ENCODE measurements at places on chromosomes 6 and 20. TPM values are rescaled to one million over a fixed set of nuclear protein-coding genes. Genes with fewer than 3 reads are reported as not detected.

Gene PSMG4
- 16.7 TPM for polyA plus RNA-seq

Gene FRK
- polyA plus RNA-seq = 1.00 TPM

Gene RIPOR2
- 0.59 TPM for polyA plus RNA-seq

Gene PMEPA1
- polyA plus RNA-seq = 17.3 TPM

Gene CD83
- polyA plus RNA-seq = 1.8 TPM

Gene PRKN
- polyA plus RNA-seq = 9.6 TPM

Gene TNF
- 0.23 TPM for polyA plus RNA-seq

Gene SAYSD1
- 12.6 TPM for polyA plus RNA-seq

Gene PCSK2
- 1.1 TPM for polyA plus RNA-seq

Gene STX11
- polyA plus RNA-seq = 4.9 TPM

Gene BPIFB2
- polyA plus RNA-seq = not detected

Gene HUS1B
- not detected for polyA plus RNA-seq

Gene SIM1
- polyA plus RNA-seq = not detected

Gene MATN4
- polyA plus RNA-seq = 0.05 TPM

Gene TTK
- polyA plus RNA-seq = 0.05 TPM

Gene SLC52A3
- 1.6 TPM for polyA plus RNA-seq

DNA sequence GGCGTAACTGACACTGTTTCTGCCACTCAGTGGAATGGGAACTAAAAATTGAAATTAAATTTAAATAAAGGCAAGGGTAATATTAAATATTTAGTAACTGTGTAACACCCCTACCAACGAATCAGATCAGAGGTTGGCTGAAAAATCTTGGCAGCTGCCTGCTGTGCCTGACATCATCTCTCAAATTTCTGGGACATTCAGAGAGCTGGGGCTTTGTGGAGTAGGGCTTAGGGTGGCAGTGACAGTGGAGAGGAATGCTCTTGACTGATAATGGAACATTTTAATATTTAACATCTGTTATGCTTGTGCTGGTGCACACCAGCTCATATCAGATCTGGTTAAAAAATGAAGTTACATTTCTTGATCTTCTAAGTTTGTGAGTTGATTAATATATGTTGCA lies 62.2 kb downstream of the RFPL4B start:
- no peak for DNase-seq

GRCh38 chr6:31476515-31477139 lies 21.3 kb upstream of the MICB start:
- no peak for DNase-seq

GRCh38 chr20:35600993-35601973 lies 14.3 kb upstream of the SPAG4 start:
- peak; percentile 89 for DNase-seq

GRCh38 chr6:31110825-31111582 lies 1.4 kb downstream of the C6orf15 start:
- no peak for DNase-seq

GRCh38 chr6:24194978-24195700 lies 69.1 kb downstream of the NRSN1 start:
- DNase-seq = no peak

DNA sequence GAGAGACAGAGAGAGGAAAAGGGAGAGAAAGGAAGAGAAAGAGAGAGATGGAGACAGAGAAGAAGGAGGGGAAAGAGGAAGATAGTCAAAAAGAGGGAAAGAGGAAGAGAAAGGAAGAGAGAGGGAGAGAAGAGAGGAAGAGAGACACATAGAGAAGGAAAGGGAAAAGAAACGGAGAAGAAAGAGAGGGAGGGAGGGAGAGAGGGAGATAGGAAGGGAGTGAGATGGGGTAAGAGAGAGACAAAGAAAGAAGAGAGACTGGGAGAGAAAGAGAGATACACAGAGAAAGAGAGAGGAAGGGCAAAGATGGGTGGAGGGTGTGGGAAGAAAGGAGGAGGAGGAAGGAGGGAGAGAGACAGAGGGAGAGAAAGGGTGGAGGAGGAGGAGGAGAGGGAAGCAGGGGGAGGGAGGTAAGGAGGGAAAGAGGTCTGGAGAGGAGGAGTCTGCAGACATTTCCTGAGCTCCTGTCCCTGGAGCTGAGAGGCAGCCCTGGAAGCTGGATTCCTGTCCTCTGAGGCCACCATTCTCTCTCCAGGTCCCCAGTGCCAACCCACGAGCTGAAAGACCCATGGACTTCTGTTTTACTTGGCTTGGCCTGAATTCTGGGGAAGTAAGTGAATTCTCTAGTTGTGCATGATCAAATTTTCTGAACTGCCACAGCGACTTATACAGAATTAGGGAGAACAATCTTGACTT lies 9.9 kb downstream of the FOXF2 start:
- DNase-seq = no peak

DNA sequence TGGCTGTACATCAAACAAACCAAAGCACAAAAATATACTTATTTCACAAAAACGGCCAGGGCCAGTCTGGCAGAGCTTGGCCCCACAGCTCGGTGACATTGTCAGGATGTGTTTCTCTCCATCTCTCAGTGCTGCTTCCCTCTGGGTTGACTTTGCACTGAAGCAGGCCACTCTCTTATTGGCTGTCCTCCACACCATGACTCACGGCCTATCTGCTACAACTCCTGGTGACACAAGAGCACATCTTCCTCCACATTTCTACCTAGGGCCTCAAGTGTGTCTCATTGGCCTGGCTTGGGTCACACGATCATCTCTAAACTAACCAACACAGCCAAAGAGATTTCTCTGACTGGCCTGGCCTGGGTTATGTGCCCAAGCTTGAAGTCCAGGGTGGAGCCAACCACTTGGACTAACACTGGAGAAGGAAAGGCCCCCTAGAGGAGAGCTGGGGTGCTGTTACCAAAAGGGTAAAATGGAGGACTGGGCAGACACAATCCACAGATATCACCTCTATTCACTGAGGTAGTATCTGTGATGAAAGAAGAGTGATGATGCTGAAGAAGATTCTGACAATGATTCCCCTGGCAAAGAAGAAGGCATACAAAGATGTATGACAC lies 159.8 kb upstream of the TSHZ2 start:
- no peak for DNase-seq

- DNase-seq = peak; percentile 46
Observed at GRCh38 chr6:83707829-83708545, 914 bp downstream of the SNAP91 start.

DNA sequence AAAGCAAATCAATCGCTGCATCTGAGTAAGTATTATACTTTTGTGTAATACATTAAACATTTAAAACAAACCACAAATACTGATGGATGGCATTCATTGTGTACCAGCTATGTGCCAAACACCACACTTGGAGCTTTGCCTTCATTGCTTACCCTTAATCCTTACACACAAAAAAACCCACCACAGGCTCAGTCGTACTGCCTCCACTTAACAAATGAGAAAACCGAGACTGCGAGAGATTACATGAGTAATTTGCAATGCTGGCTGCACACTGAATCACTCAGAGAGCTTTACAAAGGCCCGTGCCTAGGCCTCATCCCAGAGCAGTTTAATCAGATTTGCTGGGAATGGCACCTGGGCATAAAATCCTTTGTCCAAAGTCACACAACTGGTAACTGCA lies 130.5 kb downstream of the EDN1 start:
- DNase-seq = no peak

GRCh38 chr6:144423167-144423566 lies 138.0 kb downstream of the UTRN start:
- no peak for DNase-seq

GRCh38 chr6:2434116-2434515 lies 188.7 kb upstream of the GMDS start:
- no peak for DNase-seq

GRCh38 chr6:105994591-105995390 lies 91.3 kb upstream of the PRDM1 start:
- DNase-seq = peak; percentile 74

GRCh38 chr6:158531566-158531965 lies 28.3 kb upstream of the TMEM181 start:
- DNase-seq = no peak

DNA sequence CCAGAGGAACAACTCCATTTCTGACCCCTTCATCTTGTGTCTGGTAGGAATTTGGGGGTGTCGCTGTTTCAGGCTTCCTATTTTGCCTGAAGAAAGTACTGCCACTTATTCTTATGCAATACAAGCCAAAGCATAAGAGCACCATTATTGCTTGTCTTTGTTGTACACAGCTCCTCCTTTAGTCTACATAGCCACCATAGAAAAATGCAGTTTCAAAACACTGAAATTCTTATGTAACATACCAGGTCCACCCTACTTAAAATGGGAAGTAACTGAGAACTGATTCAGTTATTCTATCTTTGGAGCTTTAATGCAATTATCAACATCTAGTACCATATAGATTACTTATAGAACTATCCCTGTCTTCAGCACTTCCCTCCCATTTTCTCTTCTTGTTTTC lies 255.5 kb downstream of the ARHGAP18 start:
- no peak for DNase-seq

DNA sequence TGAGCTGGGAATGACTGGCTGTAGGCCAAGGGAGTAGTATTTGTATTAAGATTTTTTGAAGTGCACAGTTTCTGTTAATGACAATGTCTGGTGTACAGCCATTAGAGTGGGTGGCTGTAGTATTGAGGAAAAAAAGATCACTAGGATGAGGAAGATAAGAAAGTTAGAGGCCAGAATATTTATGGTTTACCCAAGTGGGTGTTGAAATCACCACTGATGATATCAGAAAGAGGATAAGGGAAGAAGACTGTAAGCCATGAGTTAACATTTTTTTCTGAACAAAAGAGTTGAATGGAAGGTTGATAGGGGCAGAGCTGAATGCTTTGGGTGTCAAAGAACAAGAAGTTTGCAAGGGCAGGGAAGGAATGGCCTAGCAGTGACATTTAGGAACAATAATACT lies 104.7 kb downstream of the PRDM13 start:
- DNase-seq = no peak

GRCh38 chr6:7468382-7469081 lies 72.9 kb upstream of the DSP start:
- peak; percentile 85 for DNase-seq

GRCh38 chr6:16731478-16732051 lies 29.7 kb downstream of the ATXN1 start:
- no peak for DNase-seq

- DNase-seq = no peak
Observed at GRCh38 chr20:53084408-53084997, 112.3 kb downstream of the TSHZ2 start.

DNA sequence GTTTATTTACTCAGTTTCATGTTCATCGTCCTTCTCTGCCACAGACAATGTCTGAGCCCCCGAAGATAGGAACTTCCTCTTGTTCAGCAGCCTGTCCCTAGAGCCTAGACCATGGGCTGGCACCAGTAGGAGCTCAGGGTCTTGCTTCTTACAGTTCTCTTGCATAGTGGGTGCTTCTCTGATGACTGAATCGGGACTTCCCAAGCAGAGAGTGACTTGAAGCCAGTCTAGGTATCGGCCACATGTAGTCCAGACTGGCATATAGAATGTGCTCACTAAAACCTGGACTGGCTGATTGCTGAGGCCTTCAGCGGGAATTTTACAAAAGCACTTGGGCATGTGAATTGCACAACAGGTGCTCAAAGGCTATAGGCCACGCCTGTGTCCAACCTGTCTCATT lies 52.0 kb downstream of the PRDM1 start:
- no peak for DNase-seq

GRCh38 chr6:145924600-145924999 lies 39.6 kb downstream of the SHPRH start:
- no peak for DNase-seq

DNA sequence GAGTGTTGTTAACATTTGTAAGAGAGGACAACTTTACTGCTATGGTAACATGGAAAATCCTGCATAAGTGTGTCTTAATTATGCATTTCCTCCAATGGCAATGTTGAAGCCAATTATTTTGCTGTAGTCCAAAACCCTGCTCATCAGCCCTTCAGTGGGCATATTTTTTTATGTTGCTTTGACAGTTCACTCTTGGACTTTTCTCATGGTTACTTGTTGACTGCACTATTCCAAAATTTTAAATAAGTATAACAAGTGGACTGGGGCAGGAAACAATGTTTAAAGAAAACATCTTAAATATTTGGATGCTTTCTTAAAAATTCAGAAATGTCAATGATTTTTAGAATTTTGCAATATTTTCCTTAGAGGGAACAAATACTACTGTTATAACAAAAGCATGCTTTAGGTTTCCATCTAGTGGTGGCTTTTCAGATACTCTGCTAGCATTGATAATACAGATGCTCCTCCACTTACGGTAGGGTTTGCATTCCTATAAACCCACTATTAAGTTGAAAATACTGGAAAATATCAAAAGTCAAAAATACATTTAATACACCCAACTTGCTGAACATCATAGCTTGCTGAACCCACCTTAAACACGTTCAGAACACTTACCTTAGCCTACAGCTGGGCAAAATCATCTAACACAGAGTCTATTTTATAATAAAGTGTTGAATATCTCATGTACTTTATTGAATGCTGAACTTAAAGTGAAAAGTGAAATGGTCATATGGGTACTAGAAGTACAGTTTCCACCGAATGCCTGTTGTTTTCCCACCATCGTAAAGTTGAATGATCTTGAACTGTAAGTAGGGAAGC lies 86.4 kb downstream of the ADGRG6 start:
- DNase-seq = no peak

DNA sequence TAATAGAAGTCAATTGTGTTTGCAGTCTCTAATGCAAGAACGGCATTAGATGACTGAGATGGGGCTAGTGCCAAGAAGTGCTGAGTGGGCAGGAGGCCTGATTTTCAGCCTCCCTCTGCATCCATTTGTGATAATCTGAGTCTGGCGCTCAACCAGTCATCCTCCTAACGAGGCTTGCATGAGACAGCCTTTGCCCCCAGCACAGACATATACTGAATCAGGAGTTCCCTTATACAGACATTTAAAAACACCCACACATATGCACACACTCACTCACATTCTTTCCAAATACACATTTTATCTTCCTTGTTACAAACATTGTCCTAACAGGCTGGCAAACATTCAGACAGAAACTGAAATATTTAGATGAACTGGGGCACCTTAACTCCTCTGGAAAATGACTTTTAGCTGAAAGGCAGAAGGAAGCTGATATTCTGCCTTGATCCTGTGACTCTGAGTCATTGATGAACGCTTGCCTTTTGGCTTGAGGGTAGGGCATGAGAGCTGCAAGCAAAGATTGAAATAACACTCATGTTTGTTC lies 562.3 kb downstream of the DHX35 start:
- no peak for DNase-seq

- DNase-seq = no peak
Observed at GRCh38 chr6:19549109-19549508, 288.1 kb upstream of the ID4 start.

DNA sequence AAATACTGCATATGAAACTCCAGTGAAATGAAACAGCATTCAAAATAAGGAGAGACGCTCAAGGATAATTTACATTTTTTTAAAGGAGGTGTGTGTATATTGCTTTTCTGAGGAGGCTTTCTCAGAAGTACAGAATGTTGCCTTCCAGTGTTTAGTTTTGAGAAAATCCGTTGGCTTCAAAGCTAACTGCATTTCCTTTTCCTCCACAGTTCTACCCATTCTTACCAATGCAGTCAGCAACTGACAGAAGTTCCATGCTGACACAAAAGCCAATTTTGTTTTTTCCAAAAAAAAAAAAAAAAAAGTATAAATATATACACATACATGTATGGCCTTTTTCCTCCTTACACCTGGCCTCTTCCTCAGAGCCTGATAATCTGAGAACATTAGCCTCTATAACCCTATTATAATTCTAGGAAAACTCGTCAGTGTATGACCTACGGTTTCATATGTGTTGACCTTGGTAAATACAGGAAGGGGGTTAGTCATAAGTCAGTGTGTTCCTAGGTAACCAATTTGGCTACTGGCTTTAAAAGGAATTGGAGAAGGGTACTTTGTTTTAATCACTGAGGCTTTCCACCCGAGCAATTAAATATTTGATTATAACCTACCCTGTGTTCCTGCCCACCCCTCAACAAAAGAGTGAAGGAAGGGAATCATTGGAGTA lies 24.2 kb downstream of the MGME1 start:
- DNase-seq = no peak
